Cerebellar cortex (tissue), 1 donor: ENCODE measurements at places on chromosomes 3 and 15.

DNA sequence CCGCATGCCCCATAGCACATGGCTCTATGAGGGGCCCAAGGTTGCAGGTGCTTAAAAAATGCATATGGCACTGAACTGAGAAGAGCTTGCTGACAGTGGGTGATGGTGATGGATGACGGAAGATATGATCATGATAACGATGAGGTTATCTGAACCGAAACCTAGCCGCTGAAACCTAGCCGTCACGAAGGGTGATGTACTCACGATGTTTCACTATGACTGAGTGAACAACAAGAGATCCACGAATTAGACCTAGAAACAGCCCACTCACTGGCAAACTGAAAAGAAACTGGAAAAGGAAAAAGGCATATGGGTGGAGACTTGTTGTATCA is 57.6 kb upstream of the BCL6 start:
- no peak for DNase-seq

GRCh38 chr3:24338409-24339130 is 156.1 kb downstream of the THRB start:
- no peak for DNase-seq

- no peak for DNase-seq
Measured at GRCh38 chr3:11929531-11929930, 74.7 kb upstream of the SYN2 start.

DNA sequence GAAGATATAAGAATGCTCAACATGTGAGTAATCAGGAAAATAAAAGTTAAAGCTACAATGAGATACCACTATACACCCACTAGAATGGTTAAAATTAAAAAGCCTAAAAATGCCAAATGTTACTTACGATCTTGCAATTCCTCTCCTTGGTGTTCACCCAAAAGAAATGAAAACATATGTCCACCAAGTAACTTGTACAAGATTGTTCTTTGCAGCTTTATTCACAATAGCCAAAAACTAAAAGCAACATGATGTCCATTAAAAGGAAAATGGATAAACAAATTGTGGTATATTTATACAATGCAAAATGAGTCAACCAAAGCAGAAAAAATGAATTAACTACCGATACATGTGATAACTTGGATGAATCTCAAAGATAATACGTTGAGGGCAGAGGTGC is 301.6 kb upstream of the THBS1 start:
- no peak for DNase-seq

GRCh38 chr15:64901914-64902313 is 9.8 kb upstream of the ANKDD1A start:
- DNase-seq: no peak

DNA sequence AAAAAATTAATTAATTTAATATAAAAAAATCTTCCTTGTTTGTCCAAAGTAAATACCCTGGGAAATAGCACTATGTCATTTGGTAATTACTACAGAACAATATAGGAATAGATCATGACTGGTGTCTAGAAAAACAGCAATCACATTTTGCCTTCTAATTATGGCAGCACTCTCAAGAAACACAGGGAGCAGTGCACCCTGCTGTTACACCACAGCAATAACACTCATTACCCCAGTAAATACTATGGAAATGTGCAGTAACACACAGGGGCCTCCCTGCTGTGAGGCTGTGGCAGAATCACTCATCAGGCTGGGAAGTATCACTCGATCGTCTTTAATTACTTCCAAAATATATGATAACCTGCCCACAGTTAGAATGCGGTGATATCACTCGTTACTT is 646.0 kb downstream of the TUSC7 start:
- no peak for DNase-seq

- DNase-seq: no peak
Measured at GRCh38 chr3:194683380-194683779, 2.3 kb upstream of the FAM43A start.

- DNase-seq: no peak
Measured at GRCh38 chr15:71899674-71900073, 89.3 kb downstream of the NR2E3 start.

DNA sequence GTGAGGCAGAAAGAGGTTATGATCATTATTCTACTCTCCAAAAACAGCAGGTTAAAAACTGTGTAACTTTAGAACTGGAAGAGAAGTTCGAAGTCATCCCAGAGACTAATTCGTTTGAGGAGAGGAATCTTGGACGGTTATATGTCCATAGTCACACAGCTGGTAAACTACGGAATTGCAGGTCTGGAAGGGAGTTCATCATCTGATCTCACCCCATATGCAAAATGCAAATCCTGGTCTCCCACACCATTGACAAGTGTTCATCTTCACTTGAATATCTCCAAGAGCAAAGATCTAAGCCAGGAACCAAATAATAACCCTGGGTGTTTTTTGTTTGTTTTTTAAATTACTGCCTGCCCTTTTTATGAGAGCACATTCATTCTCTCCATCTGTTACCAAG is 53.1 kb downstream of the FAM98B start:
- DNase-seq: no peak

DNA sequence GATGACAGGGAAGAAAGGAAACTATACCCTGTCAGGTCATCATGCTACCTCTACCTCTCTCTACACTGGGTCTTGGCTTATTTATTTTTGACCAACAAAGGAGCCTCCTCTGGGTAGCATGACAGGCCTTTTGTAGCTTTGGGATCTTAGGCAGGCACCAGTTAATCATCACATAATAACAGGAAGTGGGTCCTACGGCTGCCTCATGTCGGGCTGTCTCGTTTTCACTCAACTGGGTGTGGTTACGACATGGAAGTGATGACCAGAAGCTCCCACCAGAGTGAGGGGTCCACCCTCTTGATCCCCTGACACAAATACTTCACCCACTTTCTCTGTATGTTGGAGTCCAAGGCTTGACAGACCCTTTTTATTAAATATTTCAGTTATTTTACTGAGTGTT is 105.3 kb downstream of the CD47 start:
- no peak for DNase-seq

DNA sequence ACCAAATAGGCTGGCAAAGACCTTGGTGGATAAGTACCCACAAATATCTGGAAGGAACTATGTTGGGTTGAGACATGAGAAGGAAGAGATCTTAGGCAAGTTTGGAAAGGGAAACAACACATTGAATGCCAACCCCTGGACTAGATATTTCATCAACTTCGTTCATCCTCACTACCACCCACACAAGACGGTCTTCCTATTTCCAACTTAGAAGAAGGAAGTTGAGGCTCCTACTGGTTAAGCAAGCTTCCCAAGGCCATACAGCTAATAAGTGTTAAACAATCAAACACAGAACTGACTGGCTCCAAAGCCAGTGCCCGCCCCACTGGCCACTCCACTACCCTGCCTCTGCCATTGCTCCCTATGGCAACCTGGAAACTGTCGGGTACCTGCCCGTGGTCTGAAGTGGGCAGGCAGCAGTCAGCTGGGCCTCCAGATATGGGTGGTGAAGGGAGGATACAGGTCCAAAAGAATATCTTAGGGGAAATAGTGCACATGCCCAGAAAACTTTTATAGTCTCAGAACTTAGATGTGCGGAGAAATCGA is 94.9 kb downstream of the LIPC start:
- DNase-seq: no peak

- DNase-seq: no peak
Measured at GRCh38 chr3:69568458-69568857, 170.8 kb upstream of the MITF start.

DNA sequence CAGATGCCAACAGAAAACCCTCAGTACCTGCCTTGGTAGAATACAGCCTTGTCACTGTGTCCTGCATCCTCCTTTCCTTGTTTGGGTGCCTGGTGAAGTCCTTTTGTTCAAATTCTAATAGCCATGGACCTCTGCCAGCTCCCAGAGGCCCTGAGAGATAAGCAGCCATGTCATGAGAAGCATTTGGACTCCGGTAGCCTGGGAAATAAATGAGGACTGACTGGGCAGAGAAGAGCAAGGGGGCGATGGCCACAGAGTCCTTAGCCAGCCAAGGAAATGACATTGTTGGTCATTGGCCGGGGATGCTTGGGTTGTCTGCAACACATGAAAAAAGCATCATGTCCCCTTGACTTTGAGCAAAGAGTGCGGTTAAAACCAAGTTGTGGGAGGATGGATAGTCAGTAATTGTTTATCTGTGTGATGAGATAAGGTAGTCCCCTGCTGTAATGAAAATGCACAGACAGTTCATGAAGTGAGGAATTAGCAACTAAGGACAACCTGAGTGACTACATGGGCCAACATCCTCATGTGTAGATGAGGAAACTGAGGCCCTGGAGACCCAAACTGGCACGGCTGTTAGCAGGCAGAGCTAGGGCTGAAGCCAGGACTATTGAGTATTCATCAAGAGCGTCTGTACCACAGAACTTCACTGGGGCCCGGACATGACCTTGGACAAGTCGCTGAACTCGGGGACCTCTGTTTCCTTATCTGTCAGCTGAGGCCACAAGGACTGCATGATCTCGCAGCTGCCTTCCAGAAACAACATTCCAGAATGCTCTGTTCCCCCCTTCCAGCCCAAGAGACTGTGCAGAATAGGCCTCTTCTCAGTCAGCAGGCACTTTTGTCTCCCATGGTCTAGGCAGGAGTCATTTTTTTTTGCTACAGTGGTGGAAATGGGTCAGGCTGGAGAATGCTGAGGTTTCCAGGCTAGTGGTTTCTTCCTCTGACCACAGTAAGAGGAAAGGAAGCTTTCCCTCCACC is 90.5 kb upstream of the CTDSPL start:
- DNase-seq: no peak

DNA sequence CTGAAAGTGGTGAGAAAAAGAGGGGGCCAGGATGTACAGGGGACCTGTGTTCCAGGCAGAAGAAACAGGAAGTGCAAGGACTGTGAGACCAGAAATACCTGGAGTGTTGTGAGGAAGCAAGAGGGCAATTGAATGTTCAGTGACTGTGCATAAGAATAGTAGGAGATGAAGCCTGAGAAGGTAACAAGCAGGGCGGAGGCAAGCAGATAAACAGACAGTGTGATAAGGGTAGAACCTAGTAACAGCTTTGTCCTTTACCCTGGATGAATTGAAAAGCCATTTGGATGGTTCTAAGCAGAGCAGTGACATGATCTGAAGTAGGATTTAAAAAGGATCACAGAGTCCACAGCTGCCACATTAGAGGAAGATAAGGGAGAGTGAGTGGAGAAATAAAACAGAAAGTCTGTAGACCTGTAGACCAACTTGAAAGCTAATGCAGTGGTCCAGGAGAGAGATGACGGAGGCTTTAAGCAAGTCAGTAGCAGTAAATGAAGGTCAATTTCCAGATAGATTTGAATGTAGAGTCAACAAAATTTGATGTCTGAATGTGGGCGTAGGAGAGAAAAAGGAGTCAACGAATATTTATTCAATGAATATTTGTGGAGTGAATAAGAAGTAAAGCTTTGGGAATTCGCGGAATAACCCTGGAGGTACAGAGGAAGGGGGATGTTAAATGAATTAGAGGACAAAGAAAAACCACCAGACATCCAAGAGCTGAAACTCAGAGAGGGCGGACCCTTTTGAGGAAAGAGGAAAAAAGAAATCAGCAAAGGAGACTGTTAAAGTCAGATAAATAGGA is 4.2 kb upstream of the PLOD2 start:
- DNase-seq: no peak

- DNase-seq: no peak
Measured at GRCh38 chr15:98514034-98514622, 134.2 kb upstream of the IGF1R start.

GRCh38 chr3:144763878-144764454 is 792.3 kb downstream of the DIPK2A start:
- DNase-seq: no peak

DNA sequence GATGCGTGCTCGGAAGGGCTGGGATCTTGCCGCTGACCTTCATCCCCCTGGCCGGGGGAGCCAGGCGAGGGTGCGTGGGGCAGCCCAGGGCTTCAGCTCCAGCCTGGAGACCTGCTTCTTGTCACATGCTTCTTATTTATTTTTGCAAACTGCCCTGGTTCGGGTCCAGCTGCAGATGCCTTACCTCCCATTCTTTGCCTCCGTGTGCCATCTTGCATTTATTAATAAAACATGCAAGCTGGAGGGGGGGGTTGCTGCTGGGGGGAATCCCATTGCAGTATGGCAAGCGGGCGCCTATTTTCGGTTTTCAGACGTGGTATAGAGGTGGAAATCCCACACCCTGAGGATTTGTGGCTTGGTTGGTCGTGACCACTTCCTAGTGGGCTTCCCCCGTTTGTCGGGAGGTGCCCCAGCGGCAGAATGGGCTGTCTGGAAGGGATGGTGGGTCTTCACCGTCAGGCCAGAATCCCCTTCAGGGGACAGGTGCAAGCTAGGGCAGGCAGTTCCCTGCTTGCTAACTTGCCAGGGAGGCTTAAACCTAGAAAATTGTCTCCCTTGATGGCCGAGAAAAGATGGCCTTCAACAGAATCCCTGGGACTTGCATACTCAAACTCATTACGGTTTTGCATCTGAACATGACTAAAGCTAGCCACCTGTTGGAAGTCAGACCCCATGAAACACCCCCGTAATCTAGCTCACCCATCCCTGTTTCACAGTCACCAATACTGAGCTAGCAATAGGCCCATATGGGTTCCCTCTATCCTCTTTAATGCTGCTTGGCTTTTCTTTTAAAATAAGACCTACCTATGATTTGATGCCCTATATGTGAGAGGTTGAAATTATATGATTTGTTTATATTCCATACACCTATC is 569 bp downstream of the TMEM266 start:
- no peak for DNase-seq

DNA sequence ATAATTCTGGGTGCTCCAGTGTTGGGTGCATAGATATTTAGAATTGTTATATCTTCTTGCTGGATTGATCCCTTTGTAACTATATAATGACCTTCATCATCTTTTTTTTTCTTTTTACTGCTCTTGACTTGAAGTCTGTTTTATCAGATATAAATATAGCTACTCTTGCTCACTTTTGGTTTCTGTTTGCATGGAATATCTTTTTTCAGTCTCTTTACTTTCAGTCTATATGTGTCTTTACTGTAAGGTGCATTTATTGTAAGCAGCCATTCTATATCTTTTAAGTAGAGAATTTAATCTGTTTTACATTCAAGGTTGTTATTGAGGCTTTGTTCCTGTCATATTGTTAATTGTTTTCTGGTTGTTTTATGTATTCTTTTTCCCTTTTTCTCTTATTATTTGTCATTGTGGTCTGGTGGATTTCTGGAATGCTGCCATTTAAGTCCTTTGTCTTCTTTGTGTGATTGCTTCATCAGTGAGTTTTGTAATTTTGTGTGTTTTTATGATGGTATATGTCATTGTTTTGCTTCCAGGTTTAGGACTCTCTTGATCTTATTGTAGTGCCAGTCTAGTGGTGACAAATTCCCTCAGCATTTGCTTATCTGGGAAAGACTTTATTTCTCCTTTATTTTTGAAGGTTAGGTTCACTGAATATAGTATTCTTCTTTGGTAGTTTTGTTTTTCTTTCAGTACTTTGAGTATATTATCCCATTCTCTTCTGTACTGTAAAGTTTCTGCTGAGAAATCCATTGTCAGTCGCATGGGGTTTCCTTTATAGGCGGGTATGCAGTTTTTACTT is 8.3 kb upstream of the PRR23C start:
- DNase-seq: no peak
